ENCODE measurements at places on chromosomes 3 and 15.

- DNase-seq, result peak; percentile 85
Measured at GRCh38 chr15:50685976-50686468, 575 bp downstream of the TRPM7 start.

DNA sequence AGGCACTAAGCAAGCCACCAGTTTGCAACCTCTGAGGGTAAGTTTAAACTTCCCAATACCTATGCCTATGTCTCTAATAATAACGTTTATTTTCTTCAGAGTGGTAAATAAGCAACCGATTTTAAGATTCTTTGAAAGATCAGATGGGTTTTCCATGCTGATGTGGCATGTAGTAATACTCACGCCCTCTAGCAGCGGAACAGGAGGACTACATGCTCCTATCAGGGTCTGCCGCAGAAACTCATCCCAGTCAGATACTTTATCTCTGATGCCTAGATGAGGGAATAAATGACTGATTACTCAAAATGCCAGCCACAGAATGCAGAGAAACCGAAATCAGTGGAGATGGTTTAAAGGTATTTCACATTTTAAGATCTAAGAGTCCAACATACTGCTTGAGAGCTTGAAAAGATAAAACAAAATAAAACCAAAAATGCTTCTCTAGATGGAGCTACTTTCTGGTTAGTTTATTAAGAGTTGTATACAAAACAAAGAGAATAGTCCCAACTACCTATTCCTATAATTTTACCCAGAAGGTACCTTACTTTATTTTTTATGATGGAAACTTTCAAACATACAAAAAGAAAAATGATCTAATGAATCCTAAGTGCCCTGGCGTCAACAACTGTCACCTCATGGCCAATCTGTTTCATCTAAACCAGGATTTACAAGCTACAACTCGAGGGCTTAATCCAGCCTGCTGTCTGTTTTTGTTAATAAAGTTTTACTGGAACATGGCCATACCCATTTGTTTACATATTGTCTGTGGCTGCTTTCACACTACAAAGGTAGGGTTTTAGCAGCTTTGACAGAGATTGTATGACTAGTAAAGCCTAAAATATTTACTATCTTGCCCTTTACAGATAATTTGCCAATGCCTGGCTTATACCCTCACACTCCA, 37.5 kb upstream of the STIMATE start:
- peak; percentile 57 for DNase-seq

DNA sequence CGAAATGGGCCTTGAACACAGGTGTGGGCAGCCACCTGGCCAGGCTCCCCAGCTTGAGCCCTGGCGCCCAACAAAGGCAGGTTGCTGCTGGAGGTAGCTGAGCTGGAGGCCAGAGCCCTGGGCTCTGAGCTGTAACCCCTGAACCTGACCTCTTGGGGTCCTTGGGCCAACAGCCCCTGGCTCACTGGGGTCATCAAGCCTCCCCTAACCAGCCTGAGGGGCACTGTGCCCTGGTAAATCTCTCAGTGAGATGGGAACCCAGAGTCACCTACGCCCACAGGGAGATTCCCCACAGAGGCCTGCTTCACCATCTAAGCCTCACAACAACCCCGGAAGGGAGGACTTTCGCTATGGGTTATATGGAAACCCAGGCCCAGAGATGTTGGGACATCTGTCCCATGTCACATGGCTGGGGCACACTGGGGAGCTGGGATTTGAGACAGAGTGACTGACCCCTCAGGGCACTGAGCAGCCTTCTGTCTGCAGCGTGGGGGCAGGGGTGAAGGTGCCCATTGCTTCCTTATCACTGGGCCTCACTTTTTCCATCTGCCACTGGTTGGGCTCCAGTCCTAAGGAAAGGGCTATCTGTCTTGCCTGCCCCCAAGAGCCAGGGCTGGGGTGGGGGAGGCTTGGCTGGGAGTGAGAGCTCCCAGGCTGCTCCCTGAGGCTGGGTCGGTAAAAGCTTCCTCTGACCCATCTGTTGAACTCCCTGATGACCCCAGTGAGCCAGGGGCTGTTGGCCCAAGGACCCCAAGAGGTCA, 59.1 kb downstream of the IQSEC1 start:
- DNase-seq, result peak; percentile 75

- no peak for DNase-seq
Measured at GRCh38 chr15:60821462-60822061, 342.6 kb upstream of the ICE2 start.

- DNase-seq, result no peak
Measured at GRCh38 chr3:43558171-43558570, 63.6 kb downstream of the ANO10 start.

DNA sequence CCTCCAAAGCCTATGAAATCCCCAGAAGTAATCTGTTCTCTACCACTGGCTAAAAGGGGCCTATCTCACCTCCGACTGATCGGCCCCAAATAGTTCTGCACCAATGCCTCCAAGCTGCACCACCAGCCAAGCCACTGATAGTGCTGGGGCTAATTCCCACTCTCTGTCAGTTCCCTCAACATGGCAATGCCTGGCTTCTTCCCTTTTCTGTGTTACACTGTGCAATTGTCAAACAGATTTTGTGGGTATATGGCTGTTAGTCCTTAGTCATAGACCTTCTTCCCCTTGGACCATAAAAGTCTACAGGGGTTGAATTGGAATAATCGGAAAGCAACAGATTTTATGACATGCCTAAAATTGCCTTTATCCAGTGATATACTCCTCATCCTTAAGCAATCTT, 9.3 kb upstream of the UBE2E2 start:
- no peak for DNase-seq
